Peyer's patch (tissue), 4 donors: ENCODE measurements at places on chromosomes 3 and 15.

DNA sequence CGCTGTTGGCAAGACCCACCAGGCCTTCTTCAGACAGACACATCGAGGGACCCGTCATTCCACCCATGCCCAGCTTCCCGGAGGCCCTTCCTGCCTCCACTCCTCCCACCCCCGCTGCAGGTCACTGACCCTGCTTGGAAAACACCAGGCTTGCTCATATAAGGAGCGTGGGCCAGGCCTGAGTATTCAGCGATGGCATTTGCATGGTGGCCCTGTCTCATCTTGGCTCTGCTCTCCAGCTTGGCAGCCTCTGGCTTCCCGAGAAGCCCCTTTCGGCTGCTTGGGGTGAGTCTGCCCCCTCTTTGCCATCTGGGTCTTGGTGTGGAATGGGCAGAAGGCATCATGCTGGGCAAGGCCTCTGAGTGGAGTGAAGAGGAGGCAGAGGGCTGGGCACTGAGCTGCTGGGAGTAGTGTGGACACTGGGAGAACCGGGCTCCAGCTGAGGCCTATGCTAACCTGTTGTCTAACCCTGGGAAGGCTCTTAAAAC lies at the start of gene ITIH3:
TSS of gene ITIH3 (plus strand) at position 185 of the 488 bp plus-strand sequence. CDS start at position 193, 8 bp downstream.
- DNase-seq, result no peak

DNA sequence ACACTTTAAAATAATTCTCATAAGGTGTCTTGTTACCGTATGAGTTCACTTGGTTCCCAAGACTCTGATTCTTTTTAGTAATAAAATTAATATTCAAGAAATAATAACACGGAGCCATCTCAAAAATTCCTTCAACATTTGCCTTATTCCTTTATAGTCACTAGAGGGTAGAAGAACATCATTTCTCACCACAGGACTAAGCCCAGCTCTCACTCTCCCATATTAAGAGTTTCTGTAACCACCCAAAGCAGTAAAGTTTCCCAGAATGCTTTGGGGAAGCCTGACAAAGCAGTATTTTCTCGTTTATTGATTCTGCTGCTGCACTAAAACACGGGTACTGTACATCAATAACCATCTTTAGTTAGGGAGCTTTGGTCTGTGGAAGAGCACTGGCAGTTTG lies 114.9 kb downstream of the MCTP2 start:
- no peak for DNase-seq

- no peak for DNase-seq
These were observed 1.3 kb downstream of the RHCG start for GRCh38 chr15:89494941-89495637.

DNA sequence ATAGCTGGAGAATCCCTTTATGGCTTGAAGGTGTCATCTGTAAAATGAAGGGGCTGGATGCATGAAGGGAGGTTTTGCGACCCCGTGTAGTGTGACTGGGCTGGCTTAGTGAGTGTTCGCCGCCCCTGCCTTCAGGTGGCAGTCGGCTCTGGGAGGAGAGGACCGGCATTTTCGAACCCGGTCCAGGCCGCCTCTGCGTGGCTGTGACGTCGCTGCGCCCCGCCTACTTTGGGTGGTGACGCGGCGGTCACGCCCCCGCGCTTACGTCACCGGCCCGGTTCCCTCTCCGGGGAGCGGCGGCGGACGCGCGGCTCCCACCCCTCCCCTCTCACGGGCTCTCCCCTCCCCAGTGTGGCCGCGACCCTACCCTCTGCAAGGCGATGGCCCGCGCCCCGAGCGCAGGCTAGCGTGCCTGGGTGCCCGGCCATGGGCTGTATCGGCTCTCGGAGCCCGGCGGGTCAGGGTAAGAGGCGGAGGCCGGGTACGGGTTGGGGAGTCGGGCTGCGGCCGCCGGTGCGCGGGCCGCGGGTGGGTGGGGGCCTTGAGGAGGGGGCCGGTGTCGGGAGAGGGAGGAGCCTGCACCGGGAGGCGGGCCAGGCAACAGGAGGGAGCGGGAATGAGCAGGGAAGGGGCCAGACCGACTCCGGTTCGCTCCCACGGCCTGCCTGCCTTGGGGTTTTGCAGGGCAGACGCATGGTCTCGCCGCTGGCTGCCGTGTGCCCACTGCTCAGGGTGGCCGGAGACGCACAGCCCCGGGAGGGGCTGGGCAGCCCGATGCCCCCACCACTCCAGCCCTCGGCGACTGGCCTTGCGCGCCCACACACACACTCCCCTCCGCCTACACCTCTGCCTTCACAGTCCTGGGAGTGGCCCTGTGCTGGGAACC lies 1.5 kb upstream of the FAM131A start:
- peak; percentile 94 for DNase-seq

- no peak for DNase-seq
These were observed 719 bp upstream of the SRPRB start for GRCh38 chr3:133804896-133805295.

DNA sequence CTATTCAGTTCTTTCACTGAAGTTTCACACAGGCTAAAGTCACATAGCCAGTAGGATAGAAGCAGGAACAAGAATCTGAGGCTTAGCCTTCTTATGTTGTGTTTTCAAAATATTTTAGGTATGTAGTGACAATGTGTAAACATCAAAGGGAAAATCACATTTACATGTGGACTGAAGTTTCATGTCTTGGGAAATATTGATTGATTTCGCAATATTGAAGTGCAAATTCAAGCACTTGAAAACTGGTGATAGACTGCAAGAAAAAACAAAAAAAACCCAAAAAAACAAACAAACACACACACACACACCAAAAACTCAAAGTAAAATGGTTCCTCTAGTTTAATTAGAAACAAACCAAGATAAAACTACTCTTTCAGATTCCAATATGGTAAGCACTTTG lies 773.3 kb downstream of the PDCD6IP start:
- no peak for DNase-seq

DNA sequence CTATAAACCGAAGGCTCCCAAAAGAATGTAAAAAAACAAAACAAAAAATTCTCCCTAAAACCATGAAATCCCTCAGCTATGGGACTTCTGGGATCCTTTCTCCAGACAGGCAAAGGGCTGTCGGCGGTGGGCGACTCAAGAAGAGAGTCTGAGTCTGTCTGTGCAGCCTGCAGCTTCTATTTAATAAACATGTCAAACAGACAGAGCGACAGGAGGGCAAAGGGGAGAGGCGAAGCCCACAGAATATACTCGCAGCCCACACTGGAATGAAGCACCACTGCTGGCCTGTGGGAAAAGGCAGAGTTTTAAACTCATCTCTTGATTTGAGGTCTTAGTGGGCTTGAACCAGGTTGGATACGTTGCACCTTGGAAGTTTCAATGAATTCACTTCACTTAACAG lies 40.2 kb downstream of the ISL2 start:
- no peak for DNase-seq

DNA sequence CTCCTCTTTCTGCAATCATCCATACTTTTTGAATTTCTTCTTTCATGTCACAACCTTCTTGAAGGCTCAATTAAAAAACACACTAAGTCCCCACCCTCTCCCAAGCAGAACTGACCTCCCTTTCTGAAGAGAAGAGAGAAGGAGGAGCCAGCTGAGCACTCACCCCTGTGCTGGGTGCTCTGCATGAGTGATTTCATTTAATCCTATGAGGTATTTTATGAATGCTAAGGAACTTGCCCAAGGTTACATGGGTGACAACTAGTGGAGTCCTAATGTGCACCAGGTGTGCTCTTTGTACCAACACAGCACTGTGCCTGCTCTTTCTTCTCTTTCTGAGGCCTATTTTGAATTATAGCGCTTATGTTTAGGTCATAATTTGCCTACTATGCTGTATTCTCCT lies 135.6 kb downstream of the DUT start:
- no peak for DNase-seq

DNA sequence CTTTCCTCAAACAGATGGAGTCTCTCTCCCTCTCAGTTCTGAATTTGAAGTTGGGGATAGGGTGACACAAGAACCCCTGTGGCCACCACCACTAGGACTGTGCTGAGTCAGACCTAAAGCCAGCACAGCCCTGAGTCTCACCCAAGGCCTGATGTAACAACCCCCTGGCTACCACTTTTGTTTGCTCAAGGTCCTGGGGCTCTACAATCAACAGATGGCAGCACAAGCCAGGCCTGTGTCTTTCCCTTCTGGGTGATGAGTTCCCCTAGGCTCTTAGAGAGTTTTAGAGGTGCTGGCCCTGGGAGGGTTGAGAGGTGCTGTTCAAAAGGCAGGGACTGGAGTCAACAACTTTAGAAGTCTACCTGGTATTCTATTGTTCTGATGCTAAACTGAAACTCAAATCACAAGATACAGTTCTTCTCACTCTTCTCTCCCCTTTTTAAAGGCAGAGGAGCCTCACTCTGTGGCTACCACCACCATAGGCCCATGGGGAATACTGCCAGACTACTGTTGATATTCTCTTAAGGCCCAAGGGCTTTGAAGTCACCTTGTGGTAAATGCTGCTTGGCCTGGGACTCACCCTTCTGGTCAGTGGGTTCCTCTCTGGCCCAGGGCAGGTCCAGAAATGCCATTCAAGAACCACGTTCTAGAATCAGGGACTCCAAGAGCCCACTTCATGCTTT lies 6.5 kb downstream of the OR5K4 start:
- DNase-seq, result no peak

DNA sequence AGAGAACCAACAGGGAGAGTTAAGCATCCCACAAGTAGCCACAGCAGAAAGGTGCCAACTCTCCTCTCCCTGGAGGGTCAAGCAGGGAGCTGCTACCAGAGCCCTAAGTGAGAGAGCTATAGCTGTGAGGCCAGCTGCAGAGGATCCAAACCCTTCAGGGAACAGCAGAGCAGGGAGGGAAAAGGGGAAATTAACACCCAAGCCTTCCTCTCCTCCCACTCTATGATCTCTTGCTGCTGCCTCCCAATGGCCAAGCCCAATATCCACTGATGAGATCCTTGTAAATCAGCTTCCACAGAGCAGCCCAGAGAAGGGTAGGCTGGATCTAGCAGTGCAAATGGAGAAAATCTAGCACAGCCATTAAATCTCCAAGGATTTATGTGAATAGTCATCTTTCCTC lies 68.2 kb upstream of the THBS1 start:
- DNase-seq, result no peak

- DNase-seq, result no peak
These were observed 202.3 kb downstream of the NEK10 start for GRCh38 chr3:27166888-27167287.

GRCh38 chr3:197837282-197837681 lies 46.2 kb downstream of the LRCH3 start:
- no peak for DNase-seq

DNA sequence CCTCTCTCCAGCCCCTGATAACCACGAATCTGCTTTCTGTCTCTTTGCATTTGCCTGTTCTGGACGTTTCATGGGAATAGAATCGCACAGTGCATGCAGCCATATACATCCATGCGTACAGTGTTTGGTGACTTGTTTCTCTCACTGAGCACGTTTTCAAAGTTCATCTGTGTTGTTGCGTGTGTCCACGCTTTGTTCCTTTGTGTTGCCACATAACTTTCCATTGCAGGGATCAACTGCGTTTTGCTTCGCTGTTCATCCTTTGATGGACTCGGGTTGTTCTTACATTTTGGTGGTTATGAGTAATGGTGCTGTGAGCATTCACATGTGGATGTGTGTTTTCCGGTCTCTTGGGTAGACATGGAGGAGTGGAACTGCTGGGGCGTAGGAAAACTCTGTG lies 56.4 kb upstream of the TAMM41 start:
- DNase-seq, result no peak

DNA sequence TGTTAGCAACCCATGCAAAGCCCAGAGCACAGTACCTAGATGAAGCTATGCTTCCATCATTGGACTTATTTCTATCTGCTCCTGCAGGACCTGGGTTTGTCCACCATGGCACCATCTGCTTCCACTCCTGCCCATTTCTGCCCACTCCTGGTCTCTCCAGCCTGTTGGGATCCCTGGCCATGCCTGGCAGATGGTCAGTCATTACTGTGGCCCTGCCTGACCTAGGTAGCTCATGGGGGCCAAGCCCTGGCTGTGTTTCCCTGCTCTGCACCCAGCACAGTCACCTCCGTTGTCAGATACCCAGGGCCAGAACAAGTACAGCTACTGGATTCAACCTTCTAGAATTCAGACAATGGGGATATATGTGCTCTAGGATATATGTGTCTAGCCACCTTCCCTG lies 185.8 kb upstream of the TLE3 start:
- no peak for DNase-seq

DNA sequence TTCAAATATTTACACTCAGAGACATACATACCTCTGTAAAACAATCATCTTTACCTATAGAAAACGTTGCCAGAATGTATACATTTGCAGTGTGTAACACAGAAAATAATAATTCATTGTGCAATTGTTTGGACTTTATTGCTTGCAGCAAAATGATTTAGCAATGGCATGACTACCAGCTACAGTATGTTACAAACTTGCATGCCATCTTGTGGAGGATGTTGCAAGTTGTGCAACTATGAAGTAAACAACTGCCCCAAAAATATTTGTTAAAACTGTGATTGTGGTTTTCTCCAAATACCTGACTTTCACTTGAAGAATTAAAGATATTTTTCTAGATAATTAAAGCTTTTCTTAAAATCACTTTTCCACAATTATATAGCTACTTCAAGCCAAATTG lies 27.1 kb upstream of the C3orf49 start:
- no peak for DNase-seq

DNA sequence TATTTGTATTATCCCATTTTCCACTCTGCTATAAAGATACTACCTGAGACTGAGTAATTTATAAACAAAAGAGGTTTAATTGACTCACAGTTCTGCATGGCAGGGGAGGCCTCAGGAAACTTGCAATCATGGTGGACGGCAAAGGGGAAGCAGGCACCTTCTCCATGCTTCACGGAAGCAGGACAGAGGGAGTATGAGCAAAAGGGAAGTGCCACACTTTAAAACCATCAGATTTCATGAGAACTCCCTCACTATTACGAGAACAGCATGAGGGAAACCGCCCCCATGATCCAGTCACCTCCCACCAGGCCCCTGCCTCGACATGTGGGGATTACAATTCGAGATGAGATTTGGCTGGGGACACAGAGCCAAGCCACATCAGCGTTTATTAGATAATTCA lies 172.8 kb downstream of the NR2F2 start:
- DNase-seq, result no peak

DNA sequence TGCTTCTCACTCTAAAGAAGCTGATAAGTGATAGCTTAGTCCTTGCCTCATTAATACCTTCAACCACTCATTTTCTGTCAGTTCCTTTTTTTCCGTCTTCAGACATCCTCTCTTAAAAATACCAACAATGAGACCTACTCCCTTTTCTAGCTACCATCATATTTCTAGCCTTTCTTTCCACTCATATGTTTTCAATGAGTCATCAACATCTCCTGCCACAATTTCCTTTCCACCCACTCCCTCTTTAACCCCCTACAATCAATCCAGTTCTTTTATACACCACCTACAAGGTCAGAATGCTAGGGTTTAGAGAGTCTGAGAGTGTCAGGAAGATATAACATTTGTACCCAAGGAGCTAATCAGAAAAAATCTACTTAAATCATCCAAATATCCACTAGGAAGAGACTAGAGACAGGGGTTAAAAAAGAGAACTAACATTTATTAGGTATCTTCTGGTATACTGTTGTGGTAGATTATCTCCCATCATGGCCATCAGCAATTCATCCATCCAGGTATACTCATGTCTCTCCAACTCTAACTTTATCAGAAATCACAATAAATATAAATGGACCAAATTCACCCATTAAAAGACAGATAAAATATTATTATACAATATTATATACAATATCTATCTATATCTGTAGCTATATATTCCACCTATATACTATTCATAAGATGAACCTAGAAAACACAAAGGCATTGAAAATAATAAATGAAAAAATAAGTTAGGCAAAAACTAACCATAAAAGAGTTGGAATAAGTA lies 42.5 kb downstream of the MYLK start:
- no peak for DNase-seq
